CD4-positive, alpha-beta T cell treated with Interleukin-1 beta for 1 hour (primary cell): ENCODE measurements at places on chromosomes 16 and 17.

DNA sequence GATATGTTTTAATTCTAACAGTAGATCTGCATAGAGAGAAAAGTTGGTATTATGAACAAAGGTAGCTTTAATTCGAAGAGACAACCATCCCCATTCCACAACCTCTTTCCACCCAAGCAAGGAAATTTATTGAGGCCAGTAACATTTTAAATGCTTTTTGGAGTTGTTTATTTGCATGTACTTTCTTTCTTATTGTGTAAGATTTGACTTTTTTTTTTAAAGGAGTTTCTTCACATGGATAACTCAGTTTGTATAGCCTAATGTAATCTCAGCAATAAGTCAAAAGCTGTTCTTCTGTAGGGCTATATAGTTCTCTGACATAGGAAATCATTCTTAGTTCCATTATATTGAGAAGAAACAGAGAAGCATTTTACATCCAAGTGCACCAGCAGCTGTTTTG is 163.3 kb downstream of the PRKCA start:
- DNase-seq: no peak

DNA sequence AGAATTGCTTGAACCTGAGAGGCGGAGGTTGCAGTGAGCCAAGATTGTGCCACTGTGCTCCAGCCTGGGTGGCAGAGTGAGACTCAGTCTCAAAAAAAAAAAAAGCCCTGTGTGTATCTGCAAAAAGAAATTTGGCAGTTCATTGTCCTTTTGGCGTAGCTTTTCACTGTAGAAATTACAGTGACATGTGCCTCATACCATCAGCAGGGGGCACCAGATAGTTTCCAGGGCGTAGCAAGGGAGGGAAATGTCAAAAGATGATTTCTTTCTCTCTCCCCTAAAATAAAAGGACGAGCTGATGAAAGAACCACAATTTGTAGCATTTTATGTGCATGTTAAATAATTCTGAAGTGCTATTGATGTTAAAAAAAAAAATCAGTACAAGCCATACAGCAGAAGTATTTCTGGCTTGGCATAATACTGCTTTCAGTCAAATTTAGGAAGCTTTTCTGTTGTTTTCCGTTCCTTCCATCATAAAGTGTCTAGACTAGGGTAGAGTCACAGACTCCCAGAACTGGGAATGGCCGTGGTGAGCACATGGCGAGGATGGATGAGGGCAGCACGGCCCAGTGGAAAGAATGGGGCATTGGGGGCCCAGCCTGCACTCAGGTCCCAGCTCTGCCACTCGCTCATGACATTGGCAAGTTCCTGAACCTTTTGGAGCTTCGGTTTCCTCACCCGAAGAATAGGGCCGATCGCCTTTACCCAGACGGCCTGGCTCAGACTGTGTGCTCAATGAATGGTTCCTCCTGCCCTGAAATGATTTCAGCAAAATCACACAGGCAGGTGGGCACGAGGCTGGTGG is 59.8 kb upstream of the RPH3AL start:
- peak; percentile 67 for DNase-seq

DNA sequence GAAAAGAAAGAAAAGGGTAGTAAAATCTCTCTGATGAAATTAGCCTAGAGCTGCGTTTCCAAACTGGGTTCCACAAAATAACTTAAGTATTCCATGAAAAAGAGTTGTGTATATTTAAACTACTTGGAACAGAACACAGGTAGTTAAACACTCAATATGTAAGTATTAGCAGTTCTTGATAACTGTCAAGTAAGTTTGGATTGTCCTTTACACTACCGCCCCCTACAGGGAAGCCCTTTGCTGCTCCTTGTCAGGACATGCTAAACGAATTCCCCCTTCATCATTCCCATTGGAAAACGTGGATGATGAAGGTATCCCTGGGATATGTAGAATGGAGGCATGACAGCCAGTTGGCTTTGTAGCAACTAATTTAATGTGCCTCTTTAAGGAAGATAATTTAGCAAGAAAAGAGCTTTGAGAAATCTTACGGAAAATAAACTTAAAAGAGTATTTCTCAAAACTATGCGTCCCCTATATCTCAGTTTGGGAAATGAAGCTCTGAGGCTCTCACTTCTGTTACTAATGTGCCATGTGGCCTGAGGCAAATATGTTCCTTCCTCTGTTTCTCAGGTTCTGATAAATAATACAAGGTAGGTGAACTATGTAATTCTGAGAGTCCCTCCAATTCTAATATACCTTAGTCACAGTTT is 18.8 kb downstream of the NCBP3 start:
- peak; percentile 79 for DNase-seq

- no peak for DNase-seq
Observed at GRCh38 chr16:65388592-65388991, 266.7 kb upstream of the CDH11 start.

DNA sequence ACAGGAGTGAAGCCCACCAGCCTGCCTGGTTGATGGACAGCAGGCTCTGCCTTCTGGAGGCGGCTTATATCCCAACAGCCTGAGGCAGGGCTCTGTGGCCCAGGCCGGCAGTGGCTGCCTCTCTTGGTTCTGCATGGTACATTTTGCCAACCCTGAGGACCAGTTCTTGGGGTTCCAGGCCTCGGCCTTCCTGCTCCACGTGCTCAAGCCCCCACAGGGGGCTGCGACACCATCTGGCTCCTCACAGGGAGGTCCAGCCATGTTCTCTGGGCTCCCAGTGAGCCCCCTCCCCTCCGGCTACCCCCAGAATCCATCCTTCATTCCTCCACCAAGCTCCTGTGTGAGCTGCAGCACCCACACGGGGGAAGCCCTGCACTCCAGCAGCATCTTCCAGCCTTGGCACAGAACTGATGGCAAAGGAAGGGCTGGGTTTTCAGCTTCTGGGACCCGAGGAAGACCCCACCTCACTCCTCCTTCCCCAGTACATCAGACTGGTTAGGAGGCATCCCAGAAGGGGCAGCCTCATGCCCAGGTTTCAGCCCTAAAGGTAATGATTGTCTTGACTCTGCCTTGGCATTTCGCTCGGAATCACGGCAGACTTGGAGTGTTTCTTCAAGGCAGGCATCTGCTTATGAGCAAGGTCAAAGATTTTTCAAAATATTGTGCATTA is 231.2 kb downstream of the CPPED1 start:
- DNase-seq: no peak

DNA sequence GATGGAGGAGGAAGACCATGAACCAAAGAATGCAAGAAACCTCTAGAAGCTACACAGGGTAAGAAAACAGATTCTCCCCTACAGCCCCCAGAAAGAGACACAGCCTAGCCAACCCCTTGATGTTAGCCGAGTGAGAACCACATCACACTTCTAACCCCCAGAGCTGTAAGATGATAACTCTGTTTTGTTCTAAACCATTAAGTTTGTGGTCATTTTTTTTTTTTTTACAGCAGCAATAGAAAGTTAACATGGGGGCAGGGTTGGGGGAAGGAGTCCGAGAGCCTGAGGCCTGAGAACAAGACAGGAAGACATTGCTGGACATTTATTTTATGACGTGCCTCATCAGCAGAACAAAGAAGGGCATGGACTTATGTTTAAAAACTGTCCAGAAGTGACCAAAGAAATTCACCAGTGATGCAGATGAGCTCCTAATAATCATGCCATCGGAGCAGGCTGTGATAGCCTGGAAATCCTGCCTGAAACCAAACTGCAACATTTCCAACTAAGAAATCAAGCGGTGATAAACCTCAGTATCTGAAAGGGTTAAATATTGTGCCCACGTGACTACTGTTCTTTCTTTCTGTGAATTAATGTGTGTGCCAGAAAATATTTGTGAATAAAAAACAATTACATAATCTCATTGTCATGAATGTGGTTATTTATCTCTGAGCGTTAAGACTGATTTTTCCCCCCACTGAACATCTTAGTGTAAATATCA is 1.1 kb downstream of the ABCA9 start:
- DNase-seq: no peak

DNA sequence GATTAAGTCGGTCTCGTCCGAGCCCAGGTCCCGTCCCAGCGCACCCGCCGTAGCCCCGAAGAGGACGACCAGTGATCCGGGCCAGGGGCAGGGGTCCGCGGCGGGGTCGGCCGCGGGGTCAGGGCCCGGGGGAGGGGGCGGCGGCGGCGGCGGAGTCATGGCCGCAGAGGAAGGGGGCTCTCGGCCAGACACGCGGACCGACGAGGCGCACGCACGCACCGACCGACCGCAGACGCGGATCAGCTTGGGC is at the start of gene ESRP2:
TSS of gene ESRP2 (minus strand) at position 241 of the 250 bp plus-strand sequence. CDS start at position 159, 82 bp downstream.
- DNase-seq: no peak

DNA sequence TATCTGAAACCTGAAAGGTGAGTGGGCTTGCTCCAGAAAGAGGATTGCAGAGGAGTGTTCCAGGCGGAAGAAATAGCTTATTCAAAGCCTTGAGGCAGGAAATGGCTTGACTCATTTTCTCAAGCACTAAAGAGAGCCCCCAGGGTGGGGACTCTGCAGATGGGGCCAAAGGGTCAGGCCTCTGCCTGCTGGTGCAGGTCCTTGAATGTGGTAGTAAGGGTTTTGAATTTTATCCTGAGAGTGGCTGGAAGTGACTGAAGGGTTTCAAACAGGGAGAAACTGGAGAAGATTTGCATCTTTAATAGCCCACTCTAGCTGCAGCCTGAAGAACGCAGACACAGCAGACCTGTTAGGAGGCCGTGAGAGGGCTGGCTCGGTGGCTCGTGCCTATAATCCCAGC is 144.4 kb downstream of the CCT6B start:
- DNase-seq: no peak

GRCh38 chr17:62657145-62657665 is 29.7 kb downstream of the MRC2 start:
- no peak for DNase-seq

GRCh38 chr17:13476720-13477119 is 125.0 kb downstream of the HS3ST3A1 start:
- no peak for DNase-seq

DNA sequence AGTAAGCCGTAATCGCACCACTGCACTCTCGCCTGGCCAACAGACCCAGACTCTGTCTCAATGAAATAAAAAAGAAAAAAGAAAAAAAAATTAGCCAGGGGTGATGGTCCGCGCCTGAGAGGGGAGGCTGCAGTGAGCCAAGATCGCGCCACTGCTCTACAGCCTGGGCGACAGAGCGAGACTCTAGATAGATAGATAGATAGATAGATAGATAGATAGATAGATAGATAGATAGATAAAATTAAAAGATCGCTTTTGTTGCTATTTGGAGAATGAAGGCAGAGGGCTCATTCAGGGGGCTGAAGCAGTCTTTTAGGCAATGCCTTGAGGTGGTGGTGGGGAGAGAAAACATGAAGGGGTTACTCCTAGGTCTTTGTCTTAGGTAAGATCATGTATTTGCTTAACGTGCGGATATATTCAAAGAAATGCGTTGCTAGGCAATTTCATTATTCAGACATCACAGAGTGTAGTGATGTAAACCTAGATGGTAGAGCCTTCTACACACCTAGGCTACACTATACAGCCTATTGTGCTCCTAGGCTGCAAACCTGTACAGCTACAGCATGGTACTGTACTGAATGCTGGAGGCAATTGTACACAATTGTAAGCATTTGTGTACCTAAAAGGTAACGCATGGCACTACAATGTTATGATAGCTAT is 4.3 kb upstream of the HES7 start:
- no peak for DNase-seq

GRCh38 chr16:54426553-54426849 is 139.9 kb upstream of the IRX3 start:
- DNase-seq: no peak

DNA sequence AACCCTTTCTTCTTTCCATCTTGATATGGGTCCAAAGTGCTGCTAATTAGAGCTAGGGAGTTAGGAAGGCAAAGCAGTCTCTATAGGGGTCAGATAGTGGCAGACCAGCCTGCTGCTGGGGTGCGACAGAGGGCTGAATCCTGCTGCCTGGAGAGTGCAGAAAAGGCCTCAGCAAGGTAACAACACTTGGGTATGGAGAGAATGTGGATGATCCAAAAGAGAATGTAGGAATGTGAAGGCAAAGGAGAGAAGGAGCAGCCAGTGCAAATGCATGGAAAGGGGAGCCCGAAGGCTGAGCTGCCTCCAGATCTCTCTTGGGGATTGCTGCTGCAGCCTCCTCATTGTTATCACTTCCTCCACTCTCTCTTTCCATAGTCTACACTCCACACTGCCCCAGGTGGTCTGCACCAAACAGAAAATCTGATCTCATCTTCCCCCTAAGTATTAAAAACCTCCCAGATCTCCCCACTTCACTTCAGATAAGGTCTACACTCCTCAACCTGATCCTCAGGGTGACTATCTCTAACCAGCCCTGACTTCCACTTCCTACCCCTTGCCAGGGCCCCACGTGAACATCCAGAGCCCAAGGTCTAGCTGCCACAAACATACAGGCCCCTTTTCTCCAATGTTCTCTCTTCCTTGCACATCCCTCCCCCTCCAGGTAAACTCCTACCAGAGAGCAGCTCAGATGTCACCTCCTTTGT is 28.8 kb downstream of the TOM1L2 start:
- DNase-seq: no peak

DNA sequence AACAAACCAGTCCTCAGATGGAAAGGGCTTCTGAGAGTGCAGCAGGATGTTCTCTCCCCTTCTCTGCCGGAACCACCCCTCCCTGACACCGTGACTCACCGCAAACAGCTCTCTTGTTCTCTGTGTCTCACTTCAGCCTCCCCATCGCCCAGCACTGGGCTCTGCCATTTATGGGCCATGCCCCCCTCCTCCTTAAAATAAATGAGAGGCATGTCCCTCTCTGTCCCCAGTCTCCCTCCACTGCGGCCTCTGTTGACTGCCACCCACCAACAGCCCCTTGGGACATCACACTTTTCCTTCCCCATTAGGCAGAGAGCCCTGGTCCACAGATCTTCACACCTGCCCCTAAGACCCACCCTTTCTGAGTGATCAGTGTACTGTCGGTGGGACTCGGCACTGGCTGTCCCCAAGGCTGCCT is 6.3 kb downstream of the CCDC102A start:
- peak; percentile 74 for DNase-seq

DNA sequence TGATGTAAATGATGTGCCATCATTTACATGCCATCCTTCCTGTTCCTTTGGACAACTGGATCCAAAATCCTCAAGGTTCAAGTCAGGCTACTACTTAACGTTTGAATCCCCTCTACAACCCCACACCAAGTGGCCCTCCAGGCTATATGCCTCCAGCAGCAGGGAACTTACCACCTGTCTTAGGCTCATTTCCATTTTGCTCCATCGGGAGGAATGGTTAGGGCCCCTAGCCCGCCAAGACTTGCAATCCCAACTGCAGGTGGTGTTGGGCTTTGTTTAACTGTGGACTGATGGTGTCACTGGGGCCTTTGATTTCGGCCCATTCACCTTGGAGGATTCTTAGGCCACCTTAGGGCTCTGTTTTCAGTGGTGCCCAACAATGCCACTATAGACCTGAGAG is 9.7 kb downstream of the HNF1B start:
- no peak for DNase-seq
